ENCODE measurements at places on chromosomes 2 and 18. TPM values are rescaled to one million over a fixed set of nuclear protein-coding genes. Genes with fewer than 3 reads are reported as not detected.
A peak's percentile ranks its signal among the peaks of the same experiment; 100 is the strongest.

DNA sequence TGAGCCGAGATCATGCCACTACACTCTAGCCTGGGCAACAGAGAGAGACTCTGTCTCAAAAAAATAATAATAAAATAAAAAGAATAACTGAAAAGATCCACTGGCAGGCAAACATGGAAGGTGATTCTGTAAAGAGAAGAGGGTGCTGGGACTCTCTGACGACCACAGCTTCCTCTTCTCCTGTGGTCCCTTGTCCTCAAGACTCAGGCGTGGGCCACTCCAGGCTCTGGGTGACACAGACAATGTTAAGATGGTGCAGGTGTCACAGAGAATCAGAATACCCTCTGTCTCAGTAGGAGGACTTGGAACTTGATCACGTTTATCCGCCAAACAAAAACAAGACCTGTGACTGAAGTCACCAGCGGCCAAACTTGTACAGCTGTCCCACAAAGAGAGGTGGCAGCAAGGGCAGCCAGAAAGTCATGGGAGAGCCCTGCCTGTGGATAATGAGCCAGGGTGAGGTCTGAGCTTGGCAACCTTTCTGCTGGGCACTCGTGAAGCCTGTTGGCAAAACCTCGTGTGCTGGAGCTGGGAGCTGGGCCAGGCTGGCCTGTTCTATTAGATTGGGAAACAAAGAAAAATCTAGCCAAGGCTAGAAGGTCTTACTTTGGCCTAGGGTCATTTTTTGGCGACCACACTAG, 76.4 kb upstream of the ITGA6 start:
- no peaks in the 10 kb centered on the region for H3K27me3 ChIP-seq
- H3K4me1 ChIP-seq, result peaks cover 9% of the 10 kb centered on the region
- no peaks in the 10 kb centered on the region for H3K36me3 ChIP-seq
- peak overlapping the region; percentile 82 for H3K27ac ChIP-seq
- peak; percentile 82 for DNase-seq

Gene HJURP
- total RNA-seq, result 0.36 TPM

Gene SLC30A3
- total RNA-seq, result 5.9 TPM

DNA sequence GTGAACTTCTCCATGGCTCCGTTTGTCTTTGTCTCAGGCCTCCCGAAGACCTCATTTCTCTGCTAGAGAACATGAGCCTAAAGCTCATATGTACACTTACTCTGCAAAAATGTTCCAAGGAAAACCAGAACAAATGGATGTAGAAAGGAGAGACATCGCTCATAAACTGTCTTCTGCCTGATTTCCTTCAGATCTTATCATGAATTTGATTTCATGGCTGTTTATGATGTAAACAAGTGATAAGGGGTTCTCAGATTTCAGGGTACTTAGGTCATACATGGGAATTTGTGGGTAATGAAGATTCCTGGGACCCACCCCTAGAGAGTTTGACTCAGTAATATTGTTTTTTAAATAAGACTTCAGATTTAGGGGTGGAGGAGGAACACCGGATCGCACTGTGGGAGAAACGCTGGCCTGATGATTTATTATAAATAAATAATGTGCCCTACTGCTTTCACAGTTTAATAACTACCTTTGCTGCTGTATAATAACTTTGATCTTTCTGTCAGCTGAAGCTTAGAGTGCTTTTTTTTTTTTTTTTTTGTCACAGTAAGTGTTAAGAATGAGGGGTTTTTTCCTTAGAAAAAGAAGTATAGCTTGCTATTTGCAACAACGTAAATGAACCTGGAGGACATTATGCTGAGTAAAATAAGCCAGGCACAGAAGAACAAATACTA, 14.9 kb downstream of the AOX1 start:
- H3K4me1 ChIP-seq, result no peaks in the 10 kb centered on the region
- no peaks in the 10 kb centered on the region for H3K36me3 ChIP-seq
- peaks cover 24% of the 10 kb centered on the region for H3K27me3 ChIP-seq
- no peak overlapping the region for H3K4me3 ChIP-seq
- H3K27ac ChIP-seq, result no peak overlapping the region

- DNase-seq, result no peak
- no peaks in the 10 kb centered on the region for H3K36me3 ChIP-seq
- no peak overlapping the region for H3K4me3 ChIP-seq
- no peaks in the 10 kb centered on the region for H3K27me3 ChIP-seq
These were observed 9.8 kb upstream of the ERBB4 start for GRCh38 chr2:212548455-212548819.

- peaks cover 9% of the 10 kb centered on the region for H3K27me3 ChIP-seq
- H3K4me1 ChIP-seq, result peaks cover 4% of the 10 kb centered on the region
- no peak overlapping the region for H3K27ac ChIP-seq
- H3K4me3 ChIP-seq, result no peak overlapping the region
These were observed 63.2 kb downstream of the LONRF2 start for GRCh38 chr2:100259106-100259505.

DNA sequence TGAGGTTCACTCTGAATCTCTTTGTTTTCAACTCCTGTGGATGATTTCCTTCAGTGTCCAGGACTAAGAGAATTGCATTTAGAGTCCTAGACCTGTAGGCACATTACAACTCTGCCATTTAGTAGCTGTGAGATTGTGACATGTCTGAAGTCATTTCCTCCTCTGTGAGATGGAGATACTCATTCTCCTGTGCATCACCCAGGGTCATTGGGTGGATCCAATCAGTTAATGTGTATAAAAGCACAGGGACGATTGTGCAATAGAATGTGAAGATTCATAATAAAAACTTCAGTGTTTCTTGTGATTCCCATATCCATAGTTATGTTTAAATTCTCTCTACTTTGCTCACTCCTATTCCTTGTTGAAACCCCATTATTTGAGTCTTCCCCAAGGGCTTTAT, 113.6 kb downstream of the DIS3L2 start:
- no peak overlapping the region for H3K4me3 ChIP-seq
- no peaks in the 10 kb centered on the region for H3K36me3 ChIP-seq
- H3K27me3 ChIP-seq, result no peaks in the 10 kb centered on the region

Gene CTLA4
- 0.11 TPM for total RNA-seq

- no peak overlapping the region for H3K4me3 ChIP-seq
- peaks cover 50% of the 10 kb centered on the region for H3K4me1 ChIP-seq
- peaks cover 79% of the 10 kb centered on the region for H3K36me3 ChIP-seq
- no peaks in the 10 kb centered on the region for H3K27me3 ChIP-seq
- H3K27ac ChIP-seq, result peak overlapping the region; percentile 42
- DNase-seq, result peak; percentile 23
These were observed 16.3 kb downstream of the VPS4B start for GRCh38 chr18:63405986-63406385.

Gene MARCHF4
- total RNA-seq, result 0.08 TPM

Gene RABL2A
- total RNA-seq, result 6.9 TPM

DNA sequence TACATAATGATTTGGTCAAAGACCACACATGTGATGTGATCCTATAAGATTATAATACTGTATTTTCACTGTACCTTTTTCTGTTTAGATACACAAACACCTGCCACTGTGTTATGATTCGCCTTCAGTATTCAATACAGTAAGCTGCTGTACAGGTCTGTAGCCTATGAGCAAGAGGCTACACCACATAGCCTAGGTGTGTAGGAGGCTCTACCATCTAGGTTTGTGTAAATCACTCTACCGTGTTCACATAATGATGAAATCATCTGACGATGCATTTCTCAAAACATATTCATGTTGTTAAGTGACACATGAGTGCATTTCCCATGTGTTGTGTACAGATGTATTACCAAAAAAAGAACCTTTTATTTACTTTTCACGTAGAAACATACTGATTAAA, 74.5 kb downstream of the USP40 start:
- H3K36me3 ChIP-seq, result peaks cover 90% of the 10 kb centered on the region
- peaks cover 1% of the 10 kb centered on the region for H3K4me1 ChIP-seq
- no peaks in the 10 kb centered on the region for H3K27me3 ChIP-seq
- H3K4me3 ChIP-seq, result no peak overlapping the region
- DNase-seq, result no peak

Gene TMEFF2
- total RNA-seq, result 0.16 TPM

DNA sequence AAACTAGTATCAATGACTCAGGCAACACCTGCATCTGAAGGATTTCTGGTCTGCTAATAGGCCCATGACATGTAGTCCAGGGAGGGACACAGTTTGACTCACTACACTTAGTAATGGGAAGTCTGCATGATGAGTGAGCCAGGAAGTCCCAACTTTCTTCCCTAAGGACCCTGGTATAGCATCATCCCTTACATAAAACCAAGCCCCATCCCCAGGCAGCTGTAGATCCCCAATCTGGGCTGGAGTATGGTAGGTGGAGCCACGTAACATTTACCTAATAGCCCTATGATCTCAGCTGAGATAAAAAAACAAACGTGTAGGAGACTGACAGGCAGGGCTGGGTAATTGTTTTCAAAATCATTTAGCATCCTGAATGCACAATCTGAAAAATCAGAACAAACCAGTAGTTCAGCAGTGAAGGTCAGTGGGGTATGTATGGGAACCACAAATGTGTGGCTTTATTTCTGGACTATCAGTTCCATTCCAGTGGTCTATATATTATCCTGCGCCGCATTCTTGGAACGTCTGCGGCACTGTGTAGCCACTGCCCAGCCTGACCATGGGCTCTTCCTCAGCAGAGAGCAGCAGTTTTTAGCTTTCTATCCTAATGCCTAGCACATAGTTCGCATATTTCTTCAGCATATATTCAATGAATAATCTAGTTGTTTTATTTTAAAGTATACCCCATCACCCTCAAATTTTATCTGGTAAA, 33.5 kb downstream of the EPB41L3 start:
- peaks cover 7% of the 10 kb centered on the region for H3K4me1 ChIP-seq
- no peak for DNase-seq
- H3K27me3 ChIP-seq, result no peaks in the 10 kb centered on the region
- no peaks in the 10 kb centered on the region for H3K36me3 ChIP-seq
- no peak overlapping the region for H3K4me3 ChIP-seq

- no peaks in the 10 kb centered on the region for H3K36me3 ChIP-seq
- H3K4me1 ChIP-seq, result no peaks in the 10 kb centered on the region
- no peak for DNase-seq
- H3K27ac ChIP-seq, result no peak overlapping the region
- no peak overlapping the region for H3K4me3 ChIP-seq
- peaks cover 4% of the 10 kb centered on the region for H3K27me3 ChIP-seq
These were observed 41.6 kb upstream of the SH3BP4 start for GRCh38 chr2:234910186-234910679.

GRCh38 chr2:240347373-240347940, 88.0 kb upstream of the GPC1 start:
- peaks cover 5% of the 10 kb centered on the region for H3K27me3 ChIP-seq
- no peak overlapping the region for H3K4me3 ChIP-seq
- H3K27ac ChIP-seq, result no peak overlapping the region
- H3K36me3 ChIP-seq, result no peaks in the 10 kb centered on the region

GRCh38 chr18:42231284-42231683, 276.2 kb downstream of the PIK3C3 start:
- no peak overlapping the region for H3K27ac ChIP-seq
- no peaks in the 10 kb centered on the region for H3K4me1 ChIP-seq
- no peak for DNase-seq
- no peaks in the 10 kb centered on the region for H3K36me3 ChIP-seq
- H3K27me3 ChIP-seq, result no peaks in the 10 kb centered on the region
- H3K4me3 ChIP-seq, result no peak overlapping the region

- no peaks in the 10 kb centered on the region for H3K27me3 ChIP-seq
- DNase-seq, result no peak
- no peaks in the 10 kb centered on the region for H3K36me3 ChIP-seq
These were observed 224.3 kb upstream of the FOSL2 start for GRCh38 chr2:28168376-28168775.

Gene GPR39
- total RNA-seq, result not detected

GRCh38 chr2:46087492-46087891, 209.7 kb upstream of the EPAS1 start:
- H3K4me3 ChIP-seq, result no peak overlapping the region
- H3K27ac ChIP-seq, result peak overlapping the region; percentile 24
- no peaks in the 10 kb centered on the region for H3K27me3 ChIP-seq
- peaks cover 42% of the 10 kb centered on the region for H3K4me1 ChIP-seq
- H3K36me3 ChIP-seq, result peaks cover 16% of the 10 kb centered on the region

Gene SMC6
- total RNA-seq, result 13.3 TPM

DNA sequence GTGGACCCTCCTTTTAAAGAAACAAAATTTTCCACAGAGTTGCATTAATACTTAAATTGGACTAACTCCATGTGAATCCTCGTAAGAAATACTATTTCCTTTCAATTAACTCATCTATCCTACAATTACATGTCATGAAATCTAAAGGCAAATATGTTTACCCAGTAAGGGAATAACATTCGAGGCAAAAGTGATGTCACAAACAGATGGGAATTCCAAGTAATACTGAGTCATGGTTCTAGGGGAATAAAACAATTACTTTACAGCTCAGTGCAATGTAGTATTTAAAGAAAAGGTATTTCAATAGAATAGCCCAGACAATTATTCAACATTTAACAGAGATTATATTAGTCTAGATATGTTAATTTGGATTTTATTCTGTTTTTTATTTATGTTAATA, 205.8 kb downstream of the ZNF385B start:
- no peak overlapping the region for H3K27ac ChIP-seq
- no peaks in the 10 kb centered on the region for H3K36me3 ChIP-seq
- H3K4me1 ChIP-seq, result no peaks in the 10 kb centered on the region
- no peak overlapping the region for H3K4me3 ChIP-seq
- DNase-seq, result no peak

DNA sequence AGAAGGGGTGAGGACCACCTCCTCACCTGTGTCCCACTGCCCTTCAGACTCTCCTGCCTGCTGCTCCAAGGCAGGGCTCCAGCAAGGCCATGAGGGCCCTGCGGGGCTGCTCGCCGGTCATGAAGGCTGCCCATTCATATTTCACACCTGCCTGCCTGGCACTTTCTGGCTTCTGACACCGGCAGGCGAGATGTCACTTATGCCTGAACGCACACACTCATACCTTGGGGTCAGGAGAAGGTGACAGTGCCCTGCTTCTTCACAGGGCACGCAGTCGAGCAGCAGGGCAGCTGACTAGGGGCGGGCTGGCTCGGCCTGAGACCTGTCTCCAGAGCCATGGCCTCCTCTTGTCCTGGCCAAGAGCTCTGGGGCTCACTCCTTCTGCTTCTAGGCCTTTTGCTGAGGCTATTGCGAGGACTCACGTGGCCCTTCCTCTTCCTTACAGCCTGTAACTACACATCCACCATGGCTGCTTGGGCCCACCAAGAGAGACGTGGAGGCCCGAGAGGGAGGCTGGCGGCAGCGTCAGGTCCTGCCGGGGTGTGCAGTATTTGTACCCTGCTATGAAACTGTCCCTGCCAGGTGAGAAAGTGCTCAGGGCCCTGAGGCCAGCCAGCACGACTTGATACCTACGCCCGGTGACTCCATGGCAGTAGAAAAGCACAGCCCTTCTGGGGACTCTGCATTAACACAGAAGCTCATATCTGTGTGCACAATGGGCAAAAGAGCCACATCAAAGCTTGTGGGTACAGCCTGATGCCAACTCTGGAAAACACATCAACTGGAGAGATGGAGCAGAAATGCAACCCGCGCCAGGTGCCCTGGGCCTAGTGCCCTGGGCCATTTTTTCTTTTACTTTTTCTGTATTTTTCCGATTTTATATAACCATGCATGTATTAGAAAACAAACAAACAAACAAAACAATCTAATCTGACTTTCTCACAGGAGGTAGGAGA, 30.6 kb downstream of the HS6ST1 start:
- H3K27ac ChIP-seq, result no peak overlapping the region
- no peak overlapping the region for H3K4me3 ChIP-seq
- H3K36me3 ChIP-seq, result no peaks in the 10 kb centered on the region
- peaks cover 86% of the 10 kb centered on the region for H3K4me1 ChIP-seq

GRCh38 chr18:79584491-79585394, 94.9 kb upstream of the CTDP1 start:
- peak; percentile 5 for DNase-seq
- H3K36me3 ChIP-seq, result no peaks in the 10 kb centered on the region
- peaks cover 15% of the 10 kb centered on the region for H3K27me3 ChIP-seq
- no peak overlapping the region for H3K4me3 ChIP-seq

GRCh38 chr2:28247290-28247689, 145.4 kb upstream of the FOSL2 start:
- no peak overlapping the region for H3K4me3 ChIP-seq
- H3K4me1 ChIP-seq, result peaks cover 22% of the 10 kb centered on the region
- H3K27ac ChIP-seq, result peak overlapping the region; percentile 41
- DNase-seq, result no peak
- peaks cover 16% of the 10 kb centered on the region for H3K36me3 ChIP-seq
